ENCODE measurements at places on chromosomes 3 and 15.

DNA sequence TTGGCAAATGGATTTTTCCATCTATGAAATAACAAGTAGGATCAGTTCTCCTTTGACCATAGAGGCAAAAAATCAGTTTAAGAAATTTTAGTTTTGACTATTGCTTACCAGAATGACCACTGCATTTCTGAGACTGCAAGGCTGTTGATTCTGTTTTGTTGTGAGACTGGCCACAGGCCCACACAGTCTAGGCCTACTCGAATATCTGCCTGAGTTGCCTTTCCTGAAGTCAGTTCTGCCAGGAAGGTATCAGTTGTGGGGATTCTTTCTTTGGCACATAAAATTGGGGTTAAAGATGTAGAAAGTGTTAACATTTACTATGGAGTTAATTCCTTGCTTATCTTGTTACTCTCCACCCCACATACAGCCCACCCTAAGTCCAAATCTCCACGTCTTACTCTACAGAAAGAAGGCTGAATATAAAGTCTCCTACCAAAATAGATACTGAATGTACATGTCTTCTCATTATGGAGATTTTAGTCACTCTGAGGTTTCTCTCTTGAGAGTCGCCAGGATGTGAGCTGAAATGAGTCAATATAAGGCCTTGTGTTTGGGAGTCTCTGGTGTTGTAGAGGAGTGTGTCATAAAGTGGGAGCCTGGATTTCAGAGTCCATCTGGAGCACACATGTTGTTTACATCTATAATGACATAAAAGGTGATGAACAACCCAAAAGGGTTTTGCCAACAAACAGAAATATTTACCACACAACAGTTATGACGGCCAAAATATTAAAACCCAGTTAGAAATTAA, 45.0 kb upstream of the WWTR1 start:
- DNase-seq: no peak

GRCh38 chr3:14454639-14455310, 52.4 kb downstream of the SLC6A6 start:
- no peak for DNase-seq

- DNase-seq: no peak
Measured at GRCh38 chr3:141227752-141228151, 3.9 kb upstream of the PXYLP1 start.

DNA sequence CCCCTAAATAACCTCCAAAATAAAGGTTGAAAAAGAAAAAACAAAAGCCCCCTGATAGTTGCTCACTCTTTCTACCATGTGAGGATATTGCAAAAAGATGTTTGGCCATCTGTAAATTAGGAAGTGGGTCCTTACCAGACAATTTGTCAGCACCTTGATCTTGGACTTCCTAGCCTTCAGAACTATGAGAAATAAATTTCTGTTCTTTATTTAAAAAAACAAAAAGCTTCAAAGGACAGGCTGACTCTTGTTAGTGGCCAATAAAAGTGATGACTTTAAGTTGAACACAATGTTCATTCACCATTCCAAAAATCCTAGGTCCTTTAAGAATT, 103.5 kb downstream of the CBLB start:
- DNase-seq: no peak

DNA sequence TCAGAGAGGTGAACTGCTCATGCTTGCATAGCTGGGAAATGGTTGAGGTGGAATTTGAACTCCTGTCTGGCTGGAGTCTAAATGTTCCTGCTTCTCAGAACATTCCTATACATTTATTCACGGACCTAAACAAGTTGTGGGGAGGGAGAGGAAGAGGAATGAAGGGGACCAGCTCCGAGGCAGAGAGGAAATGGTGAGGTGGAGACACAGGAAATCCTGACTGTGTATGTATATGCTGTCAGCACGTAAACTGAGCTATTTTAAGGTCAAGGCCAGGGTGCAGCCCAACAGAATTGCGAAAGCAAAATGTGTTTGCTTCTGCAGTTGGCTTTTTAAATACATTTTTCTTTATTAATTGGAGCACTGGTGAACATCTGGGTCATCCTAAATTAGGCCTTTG, 74.1 kb upstream of the POMGNT2 start:
- peak; percentile 21 for DNase-seq

DNA sequence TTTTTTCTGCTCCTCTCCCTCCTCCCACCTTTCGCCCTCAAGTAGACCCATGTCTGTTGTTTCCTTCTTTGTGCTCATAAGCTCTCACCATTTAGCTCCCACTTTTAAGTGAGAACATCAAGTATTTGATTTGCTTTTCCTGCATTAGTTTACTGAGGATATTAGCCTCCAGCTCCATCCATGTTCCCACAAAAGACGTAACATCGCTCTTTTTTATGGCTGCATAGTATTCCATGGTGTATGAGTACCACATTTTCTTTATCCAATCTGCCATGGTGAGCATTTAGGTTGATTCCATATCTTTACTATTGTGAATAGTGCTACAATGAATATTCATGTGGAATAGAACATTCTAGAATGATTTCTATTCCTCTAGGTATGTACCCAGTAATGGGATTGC, 178.6 kb downstream of the RYR3 start:
- no peak for DNase-seq

DNA sequence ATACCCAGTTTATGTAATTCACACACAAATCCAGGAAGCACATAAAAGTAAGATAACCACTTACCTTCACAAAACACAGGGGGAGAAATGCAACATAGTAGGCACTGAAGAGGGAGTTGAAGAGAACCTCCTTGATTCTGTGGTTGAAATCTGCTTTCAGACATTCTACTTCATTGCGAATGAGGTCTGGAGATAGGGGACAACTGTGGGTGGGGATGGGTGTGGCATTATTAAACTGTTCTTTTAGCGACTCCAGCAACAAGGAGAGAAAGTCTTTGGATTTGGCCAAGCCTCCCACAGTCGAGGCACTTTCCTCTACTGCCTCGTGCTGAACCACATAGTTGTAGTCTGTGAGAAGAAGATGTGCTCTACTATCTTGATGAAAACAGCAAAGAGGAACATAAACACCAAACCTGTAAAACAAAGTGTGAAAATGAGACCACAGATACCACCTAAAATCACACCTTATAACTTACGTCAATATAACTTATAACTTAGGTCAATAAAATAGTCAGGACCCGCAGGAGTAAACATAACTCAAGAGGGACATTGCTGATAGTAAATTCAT, 25.6 kb downstream of the TMEM39A start:
- no peak for DNase-seq

DNA sequence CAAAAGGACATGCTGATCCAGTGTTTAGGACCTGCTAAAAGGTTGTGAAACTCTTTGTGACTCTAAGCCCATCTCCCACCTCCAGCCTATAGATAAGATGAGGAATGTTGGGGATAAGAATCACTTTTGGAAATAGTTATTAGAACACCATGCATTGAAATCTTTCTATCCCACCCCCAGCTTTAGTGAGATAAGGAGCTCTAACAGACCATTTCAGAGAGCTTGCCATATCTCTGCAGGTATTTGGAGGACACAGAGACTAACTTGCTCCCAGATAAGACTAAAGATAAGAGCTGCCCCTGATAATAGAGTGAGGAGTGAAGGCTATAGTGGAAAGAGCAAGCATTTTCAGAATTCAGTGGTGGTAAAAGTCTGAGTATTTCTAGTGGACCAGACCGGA, 53.1 kb upstream of the GNB4 start:
- no peak for DNase-seq

DNA sequence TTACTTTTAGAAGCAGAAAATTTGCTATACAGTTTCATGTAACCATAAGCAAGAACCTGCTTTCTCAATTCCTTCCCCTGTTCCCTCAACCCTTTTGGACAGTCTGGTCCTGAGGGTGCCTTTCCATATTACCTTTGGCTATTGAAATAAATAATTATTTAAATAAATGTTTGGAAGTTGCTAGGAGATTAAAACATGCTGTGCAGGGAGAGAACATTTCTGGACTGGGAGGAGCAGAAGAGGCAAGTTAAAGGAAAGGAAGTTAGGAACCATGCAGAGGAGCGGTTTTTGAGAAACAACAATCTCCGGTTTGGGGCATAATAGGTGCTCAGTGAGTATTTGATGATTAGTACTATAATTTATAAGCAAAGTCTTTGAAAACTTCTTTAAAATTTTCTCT, 41.8 kb downstream of the ZNF609 start:
- no peak for DNase-seq

- DNase-seq: no peak
Measured at GRCh38 chr3:23086331-23086730, 116.8 kb upstream of the UBE2E2 start.

- no peak for DNase-seq
Measured at GRCh38 chr3:56089739-56090138, 378.5 kb downstream of the ERC2 start.

DNA sequence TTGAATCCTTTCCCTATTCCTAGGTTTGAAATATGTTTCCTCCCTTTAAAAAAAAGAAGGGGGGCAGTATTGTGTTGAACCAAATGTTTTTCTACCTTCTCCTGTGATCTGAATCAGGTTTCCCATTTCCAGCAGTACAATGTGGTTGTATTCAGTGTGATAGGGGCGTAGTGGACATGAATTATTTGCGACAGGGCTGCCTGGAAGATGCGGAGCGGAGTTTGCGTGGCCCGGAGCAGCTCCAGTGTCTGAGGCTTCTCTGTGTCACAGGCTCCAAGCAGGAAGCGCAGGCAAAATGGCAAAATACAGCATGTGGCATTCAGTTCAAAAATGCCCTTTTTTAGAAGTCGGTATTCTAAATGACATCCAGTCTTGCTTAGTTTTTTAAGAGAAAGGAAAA, 154.4 kb downstream of the PGPEP1L start:
- peak; percentile 77 for DNase-seq

- no peak for DNase-seq
Measured at GRCh38 chr15:99943466-99943865, 210.2 kb upstream of the LYSMD4 start.

- no peak for DNase-seq
Measured at GRCh38 chr3:131880948-131881347, 153.9 kb downstream of the CPNE4 start.

GRCh38 chr3:81033185-81033584, 728.3 kb downstream of the GBE1 start:
- DNase-seq: no peak

DNA sequence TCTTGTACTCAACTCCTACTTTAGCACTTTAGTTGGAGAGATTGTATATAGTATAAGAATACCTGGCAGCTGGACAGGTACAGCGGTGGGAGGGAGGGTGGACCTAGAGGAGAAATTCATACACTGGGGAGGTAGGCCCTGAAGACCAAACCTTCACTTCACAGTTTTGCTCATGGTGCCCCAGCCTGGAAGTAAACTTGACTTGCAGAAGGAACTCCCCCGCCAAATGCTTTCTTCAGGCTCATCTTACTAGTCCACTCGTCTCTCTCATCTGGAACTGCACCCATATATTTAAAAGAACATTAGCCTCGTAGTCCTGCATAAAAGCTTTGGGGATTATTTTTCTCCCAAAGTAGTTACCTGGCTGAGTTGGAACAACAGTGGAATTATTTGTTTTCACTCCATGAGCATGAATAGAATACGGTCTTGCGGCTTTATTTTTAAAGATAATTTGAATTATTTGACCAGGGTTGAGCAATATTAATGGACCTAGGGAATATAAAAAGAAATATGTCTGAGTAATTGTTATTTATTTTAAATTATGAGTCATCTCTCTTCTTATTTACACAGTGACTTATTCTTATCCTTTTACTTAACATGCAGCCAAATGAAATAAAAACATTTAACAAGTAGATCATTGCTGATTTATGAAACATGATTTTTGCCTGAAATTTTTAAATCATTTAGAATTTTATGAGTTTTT, 25.5 kb upstream of the CP start:
- DNase-seq: no peak

- DNase-seq: no peak
Measured at GRCh38 chr3:174110761-174111160, 713.2 kb downstream of the NLGN1 start.

GRCh38 chr15:67042551-67043142, 22.8 kb upstream of the SMAD3 start:
- no peak for DNase-seq

Measured in activated CD4-positive, alpha-beta T cell treated with anti-CD3 and anti-CD28 coated beads, Interleukin-2, amount 50 U/mL, for 48 hours (primary cell).